ENCODE measurements at places on chromosomes 6 and 20. TPM values are rescaled to one million over a fixed set of nuclear protein-coding genes. Genes with fewer than 3 reads are reported as not detected.
A peak's percentile ranks its signal among the peaks of the same experiment; 100 is the strongest.

SAPCD1 gene
- total RNA-seq: 6.3 TPM

GTF2H4 gene
- total RNA-seq: 27.5 TPM

DZANK1 gene
- total RNA-seq: 3.0 TPM

SLC24A3 gene
- total RNA-seq: not detected

FOXF2 gene
- 12.7 TPM for total RNA-seq

DNA sequence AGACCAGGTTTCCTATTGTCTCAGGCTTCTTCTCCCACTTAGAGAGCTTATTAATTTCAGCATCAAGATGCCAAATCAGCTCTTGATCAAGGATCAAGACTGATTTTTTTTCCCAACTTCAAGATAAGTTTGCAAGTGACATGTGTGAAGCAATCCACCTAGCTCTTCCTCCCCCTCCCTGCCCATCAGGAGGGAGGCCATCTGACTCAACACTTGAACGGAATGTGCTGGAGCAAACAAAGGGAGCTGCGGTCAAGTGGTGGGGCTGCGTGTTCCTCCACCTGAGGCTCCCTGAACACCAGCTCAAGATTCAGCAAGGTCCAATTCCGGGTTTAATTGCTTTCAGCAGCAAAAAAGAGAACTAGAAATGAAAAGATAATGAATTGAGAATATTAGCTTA lies 38.7 kb downstream of the TTI1 start:
- H3K4me1 ChIP-seq: no peaks in the 10 kb centered on the region
- no peak for DNase-seq
- peaks cover 17% of the 10 kb centered on the region for H3K36me3 ChIP-seq
- no peak overlapping the region for H3K27ac ChIP-seq

DNA sequence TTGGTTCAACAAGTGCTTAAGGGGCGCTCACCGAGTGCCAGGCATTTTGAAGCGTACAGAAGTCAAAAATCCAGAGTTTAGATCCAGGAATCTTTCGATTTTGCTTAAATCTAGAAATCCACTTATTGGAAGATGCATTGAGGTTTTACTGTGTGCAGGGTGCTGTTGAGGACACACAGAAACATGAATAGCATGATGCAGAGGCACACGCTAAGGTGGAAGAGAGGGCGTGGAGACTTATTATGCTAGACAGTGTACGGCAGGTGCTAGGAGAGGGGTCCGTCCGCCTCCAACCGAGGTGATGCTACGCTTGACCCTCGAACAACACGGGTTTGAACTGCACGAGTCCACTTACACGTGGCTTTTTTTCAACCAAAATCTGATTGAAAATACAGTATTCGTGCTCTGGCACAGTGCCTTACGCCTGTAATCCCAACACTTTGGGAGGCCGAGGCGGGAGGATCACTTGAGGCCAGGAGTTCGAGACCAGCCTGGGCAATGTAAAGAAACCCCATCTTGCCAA lies 1.0 kb upstream of the KIF13A start:
- peak overlapping the region; percentile 65 for H3K4me3 ChIP-seq
- H3K4me1 ChIP-seq: peaks cover 30% of the 10 kb centered on the region
- H3K27me3 ChIP-seq: no peaks in the 10 kb centered on the region
- no peak for DNase-seq
- H3K36me3 ChIP-seq: no peaks in the 10 kb centered on the region
- H3K27ac ChIP-seq: peak overlapping the region; percentile 85

DNA sequence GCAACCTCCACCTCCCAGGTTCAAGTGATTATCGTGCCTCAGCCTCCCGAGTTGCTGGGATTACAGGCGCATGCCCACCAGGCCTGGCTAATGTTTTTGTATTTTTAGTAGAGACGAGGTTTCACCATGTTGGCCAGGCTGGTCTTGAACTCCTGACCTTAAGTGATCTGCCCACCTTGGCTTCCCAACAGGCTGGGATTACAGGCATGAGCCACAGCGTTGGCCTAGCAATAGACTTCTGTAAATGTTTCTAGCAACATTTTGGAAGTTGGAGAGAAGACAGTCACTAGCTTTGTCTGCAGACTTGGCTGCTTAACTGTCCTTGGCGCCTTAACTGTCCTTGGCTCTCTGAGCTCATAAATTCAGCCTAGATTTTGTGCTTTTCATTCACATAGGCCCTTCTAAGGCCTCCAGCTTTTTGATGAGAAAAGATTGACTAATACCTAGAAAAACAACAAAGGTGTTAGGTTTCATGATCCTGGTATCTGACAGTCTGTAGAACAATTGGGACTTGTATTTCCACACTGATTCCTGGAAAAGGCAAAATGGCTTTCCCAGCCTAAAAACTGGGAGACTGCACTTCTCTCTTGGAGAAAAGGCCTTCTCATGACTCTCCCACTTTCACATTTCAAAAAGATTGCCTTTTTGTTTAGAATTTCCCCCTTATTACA lies 49.7 kb downstream of the OR2B2 start:
- H3K36me3 ChIP-seq: no peaks in the 10 kb centered on the region
- H3K4me3 ChIP-seq: no peak overlapping the region
- no peaks in the 10 kb centered on the region for H3K27me3 ChIP-seq
- DNase-seq: no peak

- no peaks in the 10 kb centered on the region for H3K4me1 ChIP-seq
- H3K27ac ChIP-seq: no peak overlapping the region
- no peak overlapping the region for H3K4me3 ChIP-seq
- no peaks in the 10 kb centered on the region for H3K27me3 ChIP-seq
These were observed 188.4 kb upstream of the TSHZ2 start for GRCh38 chr20:52783769-52784168.

GRCh38 chr6:5566718-5567117 lies 305.4 kb downstream of the FARS2 start:
- DNase-seq: no peak
- no peaks in the 10 kb centered on the region for H3K4me1 ChIP-seq
- H3K27me3 ChIP-seq: no peaks in the 10 kb centered on the region
- H3K27ac ChIP-seq: no peak overlapping the region

DNA sequence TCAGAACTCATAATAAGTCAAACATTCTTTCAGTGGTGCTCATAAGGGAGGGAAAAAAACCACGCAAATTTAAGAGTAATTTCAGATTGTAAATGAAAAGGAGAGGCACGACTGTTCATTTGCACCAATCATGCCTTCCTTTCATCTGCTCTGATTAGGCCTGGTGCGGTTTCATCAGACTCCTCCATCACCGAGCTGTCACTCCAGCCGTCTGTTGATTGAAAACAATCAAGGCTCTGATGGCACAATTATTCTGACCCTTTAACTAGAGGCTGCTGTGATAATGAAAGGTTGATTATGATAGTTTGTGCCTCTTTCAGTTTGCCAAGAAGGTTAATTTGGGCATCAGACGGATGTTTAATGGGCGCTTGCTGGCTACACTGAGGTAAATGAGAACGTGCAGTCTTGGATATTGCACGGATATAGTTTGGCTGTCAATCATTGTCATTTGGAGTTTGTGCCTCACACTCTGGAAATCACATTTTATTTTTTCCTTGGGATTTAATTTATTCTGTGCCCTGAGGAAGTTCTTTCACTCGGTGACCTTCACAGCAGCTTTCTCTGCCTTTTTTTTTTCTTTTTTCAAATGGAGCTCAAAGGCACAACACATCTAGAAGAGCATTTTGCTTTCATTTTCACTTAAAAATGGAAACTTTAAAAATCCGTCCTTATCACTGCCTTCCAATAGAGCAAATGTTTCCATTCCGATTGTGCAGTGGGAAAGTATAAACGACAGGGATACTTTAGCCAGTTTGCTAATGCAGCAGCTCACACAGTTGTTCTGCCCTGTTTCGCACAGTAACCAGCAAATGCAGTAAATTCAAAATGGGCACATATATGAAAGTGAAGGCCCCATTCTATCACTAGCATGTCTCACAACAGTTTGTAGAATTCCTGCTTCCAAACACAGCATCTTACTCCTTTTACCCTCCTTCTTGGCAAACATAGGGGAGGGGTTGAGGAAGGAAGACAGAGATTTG lies 172.8 kb downstream of the KLHL32 start:
- H3K27me3 ChIP-seq: peaks cover 2% of the 10 kb centered on the region
- no peaks in the 10 kb centered on the region for H3K36me3 ChIP-seq
- H3K4me1 ChIP-seq: no peaks in the 10 kb centered on the region
- H3K4me3 ChIP-seq: peak overlapping the region; percentile 35

DNA sequence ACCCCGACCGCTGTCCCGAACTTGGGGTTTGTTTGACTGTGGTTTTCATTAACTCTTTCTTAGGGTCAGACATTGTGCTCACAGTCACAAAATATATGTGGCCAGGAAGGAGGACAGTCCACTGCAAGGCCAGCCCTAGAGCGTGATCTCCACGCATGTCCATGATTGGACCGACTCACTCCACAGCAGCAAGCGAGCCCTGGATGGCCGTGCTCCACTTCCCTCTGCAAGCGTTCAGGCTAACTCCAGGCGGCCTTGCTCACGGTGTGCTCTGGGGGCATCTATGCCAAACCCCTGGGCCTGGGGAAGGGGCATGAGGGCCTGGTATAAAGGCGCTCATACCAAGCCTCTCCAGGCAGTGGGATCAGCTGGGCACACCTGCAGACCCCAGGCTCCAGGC lies 5.6 kb downstream of the DACT2 start:
- H3K4me1 ChIP-seq: 0 out of 2 replicates have a peak, but pooled peaks cover 9% of the 10 kb centered on the region
- H3K36me3 ChIP-seq: no peaks in the 10 kb centered on the region
- no peak for DNase-seq

DNA sequence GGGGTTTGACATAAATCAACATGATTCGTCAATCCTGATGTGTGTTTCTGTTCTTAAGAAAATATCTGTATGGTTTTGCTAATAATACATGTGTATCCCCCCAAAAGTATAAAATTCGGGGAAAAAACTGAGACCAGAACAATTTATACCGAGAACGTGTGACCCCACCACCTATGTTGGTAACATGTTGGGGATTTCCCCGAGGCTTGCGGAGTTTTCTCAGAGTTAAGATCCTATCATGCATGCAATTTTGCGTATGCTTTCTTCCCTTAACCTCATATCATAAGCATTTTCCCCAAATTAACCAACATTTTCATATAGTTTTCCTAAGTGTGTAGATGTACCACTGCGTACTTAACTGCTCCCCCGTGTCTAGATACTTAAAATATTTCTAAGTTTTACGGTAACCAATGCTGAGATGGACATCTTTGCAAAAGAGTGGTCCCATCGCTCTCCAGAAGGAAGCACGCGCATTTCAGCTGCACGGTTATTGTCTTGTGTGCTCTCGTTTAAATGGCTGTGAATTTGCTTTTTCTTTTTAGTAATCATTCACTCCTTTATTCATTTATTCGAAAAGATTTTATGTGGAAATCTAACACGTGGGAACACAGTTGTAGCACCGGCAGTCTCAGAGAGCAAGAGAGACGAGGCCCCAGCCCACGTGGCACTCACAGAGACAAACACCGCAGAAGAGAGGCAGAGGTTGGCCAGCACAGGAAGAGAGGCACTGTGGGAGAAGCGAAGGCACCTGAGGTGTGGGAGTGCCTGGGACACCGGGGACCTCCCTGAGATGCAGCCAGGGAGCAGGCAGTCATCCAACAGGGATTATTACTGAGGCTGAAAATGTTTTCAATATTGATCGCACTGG lies 13.2 kb upstream of the IRF4 start:
- peaks cover 6% of the 10 kb centered on the region for H3K27me3 ChIP-seq
- no peaks in the 10 kb centered on the region for H3K4me1 ChIP-seq
- H3K27ac ChIP-seq: no peak overlapping the region
- no peaks in the 10 kb centered on the region for H3K36me3 ChIP-seq
- DNase-seq: no peak

DNA sequence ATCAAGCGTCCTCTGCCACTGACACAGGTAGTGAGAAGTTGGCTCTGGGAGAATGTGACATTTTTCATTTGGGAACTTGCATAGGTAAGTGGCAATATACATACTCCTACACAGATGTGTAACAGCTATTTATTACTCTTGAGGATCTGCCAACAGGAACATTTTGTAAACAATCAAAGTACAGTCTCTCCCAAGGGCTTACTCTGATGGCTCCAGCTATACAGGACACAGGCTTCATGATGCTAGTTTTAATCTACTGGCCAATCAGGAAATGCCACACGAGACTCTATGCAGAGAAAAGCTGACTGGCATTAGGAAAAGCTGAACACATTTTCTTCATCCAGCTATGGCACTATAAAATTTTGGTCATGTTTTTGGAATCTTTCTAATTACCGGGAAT lies 57.8 kb downstream of the POPDC3 start:
- no peak for DNase-seq
- no peaks in the 10 kb centered on the region for H3K27me3 ChIP-seq
- peaks cover 13% of the 10 kb centered on the region for H3K36me3 ChIP-seq
- no peaks in the 10 kb centered on the region for H3K4me1 ChIP-seq

DNA sequence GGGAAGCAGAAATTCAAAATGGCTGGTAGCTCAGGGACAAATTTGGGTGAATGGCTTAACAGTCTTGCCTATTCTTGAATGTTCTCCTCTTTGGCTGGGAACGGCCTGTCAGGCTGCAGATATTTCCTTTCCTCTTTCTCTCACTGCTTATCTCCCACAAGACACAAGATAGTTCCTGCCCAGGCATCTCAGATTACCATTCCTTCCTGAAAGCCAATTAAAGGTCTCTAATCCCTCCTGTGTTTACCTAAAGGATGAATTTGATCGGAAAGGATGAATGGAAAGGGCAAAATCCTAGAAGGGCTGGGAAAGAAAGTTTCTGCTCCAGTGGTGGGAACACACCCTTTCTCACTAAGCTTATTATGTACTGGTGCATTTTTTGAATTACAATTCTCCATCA lies 95.9 kb upstream of the JAG1 start:
- H3K27me3 ChIP-seq: no peaks in the 10 kb centered on the region
- DNase-seq: no peak
- no peaks in the 10 kb centered on the region for H3K4me1 ChIP-seq
- no peak overlapping the region for H3K4me3 ChIP-seq
- no peak overlapping the region for H3K27ac ChIP-seq

- H3K27ac ChIP-seq: no peak overlapping the region
- H3K4me1 ChIP-seq: no peaks in the 10 kb centered on the region
- no peak overlapping the region for H3K4me3 ChIP-seq
- DNase-seq: no peak
- H3K27me3 ChIP-seq: no peaks in the 10 kb centered on the region
These were observed 12.8 kb upstream of the PLCG1 start for GRCh38 chr20:41124451-41125094.

All from Panc1 (cell line).